ENCODE measurements at places on chromosomes 3 and 15.

DNA sequence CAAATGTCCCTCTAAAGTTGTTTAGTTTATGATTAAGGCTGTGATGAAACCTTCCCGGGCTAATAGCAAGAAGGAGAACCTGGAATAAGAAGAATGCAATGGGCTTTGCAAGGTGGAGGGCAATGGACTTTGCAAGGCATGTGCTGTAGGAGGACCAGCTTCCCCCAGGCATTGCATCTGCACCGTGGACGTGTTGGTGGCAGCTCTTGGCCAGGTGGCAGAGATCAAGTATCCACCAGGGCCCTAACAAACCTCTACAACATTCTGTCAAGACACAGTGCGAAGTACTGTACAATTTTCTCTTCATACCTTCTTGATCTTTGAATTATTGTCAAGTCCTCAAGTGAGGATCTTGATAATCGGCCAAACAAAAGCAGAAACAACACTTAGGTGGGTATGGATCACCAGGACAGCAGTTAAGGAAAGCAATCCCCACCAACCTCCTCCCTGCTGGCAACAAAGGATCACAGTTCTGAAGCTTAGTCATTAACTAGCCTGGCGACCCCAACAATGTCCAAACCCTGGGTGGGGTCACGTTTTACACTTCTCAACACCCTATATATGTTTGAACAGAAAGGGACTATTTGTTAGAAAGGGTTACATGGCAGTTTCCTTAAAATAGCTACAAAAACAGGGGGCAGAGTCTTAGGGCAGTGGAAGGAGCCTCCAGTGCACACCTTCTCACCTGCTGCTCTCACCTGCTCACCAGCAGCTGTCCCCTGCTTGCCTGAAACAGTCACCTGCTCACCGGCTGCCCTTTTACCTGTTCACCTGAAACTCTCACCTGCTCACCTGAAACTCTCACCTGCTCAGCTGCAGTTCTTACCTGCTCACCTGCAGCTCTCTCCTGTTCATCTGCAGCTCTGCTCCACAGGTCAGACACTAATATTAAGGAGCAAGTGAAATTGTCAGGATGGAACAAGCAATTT is 137.9 kb upstream of the LIPC start:
- no peaks in the 10 kb centered on the region for H3K27me3 ChIP-seq
- H3K4me3 ChIP-seq: no peak overlapping the region
- peak overlapping the region; percentile 37 for H3K27ac ChIP-seq
- no peaks in the 10 kb centered on the region for H3K36me3 ChIP-seq
- peaks cover 25% of the 10 kb centered on the region for H3K4me1 ChIP-seq
- peak; percentile 53 for DNase-seq

DNA sequence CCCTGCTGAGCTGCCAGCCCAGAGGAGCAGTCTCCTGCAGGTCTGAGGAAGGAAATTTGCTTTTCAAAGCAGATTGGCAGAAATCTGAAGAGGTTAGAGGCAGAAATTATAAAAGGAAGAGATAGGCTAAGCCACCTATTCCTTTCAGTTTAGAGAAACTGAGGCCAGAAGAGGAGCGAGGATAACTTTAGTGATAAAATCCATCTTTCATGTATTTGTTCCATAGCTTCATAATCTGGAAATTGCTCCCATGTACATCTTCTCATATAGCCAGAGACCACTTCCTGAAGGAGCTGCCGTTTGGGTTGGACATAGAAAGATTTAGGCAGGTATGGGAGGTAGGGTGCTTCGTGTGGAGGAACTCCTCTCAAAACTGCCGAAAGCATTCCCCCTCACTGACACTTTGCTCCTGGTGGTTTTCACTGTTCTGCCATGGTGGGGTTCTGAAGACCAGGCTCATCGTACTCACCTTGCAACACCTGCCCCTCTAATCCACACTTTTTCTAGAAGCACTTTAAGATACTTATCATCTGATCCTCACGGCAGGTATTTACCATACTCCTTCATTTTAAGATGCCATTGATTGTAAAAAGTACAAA is 670 bp upstream of the ACAP2 start:
- H3K36me3 ChIP-seq: no peaks in the 10 kb centered on the region
- peaks cover 14% of the 10 kb centered on the region for H3K4me1 ChIP-seq
- peak overlapping the region; percentile 37 for H3K27ac ChIP-seq
- H3K4me3 ChIP-seq: peak overlapping the region; percentile 37
- no peaks in the 10 kb centered on the region for H3K27me3 ChIP-seq

GRCh38 chr3:64084640-64085039 is 61.3 kb upstream of the PSMD6 start:
- H3K27me3 ChIP-seq: no peaks in the 10 kb centered on the region
- peak; percentile 19 for DNase-seq
- H3K4me1 ChIP-seq: peaks cover 37% of the 10 kb centered on the region
- no peaks in the 10 kb centered on the region for H3K36me3 ChIP-seq
- H3K4me3 ChIP-seq: no peak overlapping the region

- no peaks in the 10 kb centered on the region for H3K36me3 ChIP-seq
- H3K4me1 ChIP-seq: no peaks in the 10 kb centered on the region
- H3K4me3 ChIP-seq: no peak overlapping the region
- H3K27ac ChIP-seq: no peak overlapping the region
These were observed 193.8 kb downstream of the RORA start for GRCh38 chr15:61035311-61035710.

DNA sequence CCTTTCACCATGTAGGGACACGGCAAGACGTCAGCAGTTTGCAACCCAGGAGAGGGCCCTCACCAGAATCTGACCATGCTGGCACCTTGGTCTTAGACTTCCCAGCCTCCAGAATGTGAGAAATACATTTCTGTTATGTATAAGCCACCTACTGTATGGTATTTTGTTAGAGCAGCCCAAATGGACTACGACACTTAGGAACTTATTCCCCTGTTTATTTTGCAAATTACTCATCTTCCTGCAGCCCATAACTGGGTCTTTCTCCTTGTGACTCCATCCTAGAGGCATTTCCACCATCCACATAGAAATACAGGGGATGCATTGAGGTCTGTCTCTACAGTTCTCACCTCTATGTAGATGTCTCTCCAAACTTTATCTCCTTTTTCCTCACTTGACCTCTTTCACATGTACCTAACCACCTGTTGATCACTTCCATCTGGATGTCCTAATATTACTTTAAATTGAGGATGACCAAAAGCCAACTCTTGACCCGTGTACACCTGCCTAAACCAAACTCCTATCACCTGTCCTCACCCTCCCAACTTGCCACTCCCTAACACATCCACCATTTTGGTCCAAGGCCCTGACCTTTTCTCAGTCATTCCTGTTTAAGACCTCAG is 406.0 kb upstream of the WNT5A start:
- no peaks in the 10 kb centered on the region for H3K4me1 ChIP-seq
- no peaks in the 10 kb centered on the region for H3K27me3 ChIP-seq
- no peaks in the 10 kb centered on the region for H3K36me3 ChIP-seq

GRCh38 chr3:5198986-5199731 is 11.7 kb downstream of the EDEM1 start:
- DNase-seq: no peak

- H3K27me3 ChIP-seq: no peaks in the 10 kb centered on the region
- no peak overlapping the region for H3K27ac ChIP-seq
- no peak overlapping the region for H3K4me3 ChIP-seq
- peaks cover 28% of the 10 kb centered on the region for H3K4me1 ChIP-seq
- no peak for DNase-seq
These were observed 2.8 kb downstream of the MB21D2 start for GRCh38 chr3:192914848-192915247.

GRCh38 chr3:126397610-126398422 is 3.1 kb downstream of the CFAP100 start:
- no peaks in the 10 kb centered on the region for H3K4me1 ChIP-seq
- no peaks in the 10 kb centered on the region for H3K36me3 ChIP-seq
- H3K4me3 ChIP-seq: no peak overlapping the region
- no peak for DNase-seq

DNA sequence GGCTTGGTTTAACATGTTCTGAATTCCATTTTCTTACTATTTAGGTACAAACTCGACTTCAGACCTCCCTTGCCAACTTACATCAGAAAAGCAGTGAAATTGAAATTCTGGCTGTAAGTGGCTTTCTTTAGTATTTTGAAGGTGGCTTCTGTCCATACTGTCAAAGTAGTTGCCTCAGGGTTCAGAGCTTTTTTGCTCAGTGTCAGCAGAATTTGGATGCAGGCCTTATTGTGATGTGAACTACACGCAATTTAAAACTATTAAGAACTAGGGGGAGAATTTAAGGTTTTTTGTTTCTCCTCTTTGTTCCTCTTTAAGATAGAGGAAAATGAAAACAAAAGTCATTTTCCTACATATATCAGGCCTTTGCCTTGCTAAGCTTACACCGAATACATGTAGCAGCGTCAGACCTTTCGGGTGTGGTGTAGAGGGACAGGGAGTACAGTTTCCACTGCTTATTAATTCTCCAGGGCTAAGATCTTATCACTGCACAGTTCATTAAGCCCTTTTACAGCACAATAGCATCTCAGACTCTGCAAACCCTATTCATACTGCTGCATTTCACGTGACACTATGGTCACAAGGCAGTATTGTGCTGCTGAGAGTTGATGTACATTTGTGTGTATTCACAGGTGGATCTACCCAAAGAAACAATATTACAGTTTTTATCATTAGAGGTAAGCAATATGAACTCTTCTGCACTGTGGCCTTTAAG is 6.7 kb downstream of the SRP14 start:
- no peak for DNase-seq
- H3K4me1 ChIP-seq: no peaks in the 10 kb centered on the region
- no peaks in the 10 kb centered on the region for H3K27me3 ChIP-seq
- H3K27ac ChIP-seq: no peak overlapping the region
- no peaks in the 10 kb centered on the region for H3K36me3 ChIP-seq
- H3K4me3 ChIP-seq: no peak overlapping the region

DNA sequence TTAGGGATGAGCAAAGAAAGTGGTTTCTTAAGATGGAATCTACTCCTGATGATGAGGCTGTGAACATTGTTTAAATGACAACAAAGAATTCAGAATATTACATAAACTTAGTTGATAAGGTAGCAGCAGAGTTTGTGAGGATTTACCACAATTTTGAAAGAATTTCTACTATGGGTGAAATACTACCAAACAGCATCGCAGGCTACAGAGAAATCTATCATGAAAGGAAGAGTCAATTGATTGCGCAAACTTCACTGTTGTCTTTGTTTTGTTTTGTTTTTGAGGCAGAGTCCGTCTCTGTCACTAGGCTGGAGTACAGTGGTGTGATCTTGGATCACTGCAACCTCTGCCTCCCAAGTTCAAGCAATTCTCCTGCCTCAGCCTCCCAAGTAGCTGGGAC is 107.4 kb upstream of the SLC6A6 start:
- no peak for DNase-seq
- H3K4me1 ChIP-seq: peaks cover 70% of the 10 kb centered on the region
- no peaks in the 10 kb centered on the region for H3K27me3 ChIP-seq
- peak overlapping the region; percentile 97 for H3K27ac ChIP-seq

GRCh38 chr3:5250467-5251195 is 63.1 kb downstream of the EDEM1 start:
- peak; percentile 6 for DNase-seq
- H3K4me1 ChIP-seq: 0 out of 2 replicates have a peak, but pooled peaks cover 5% of the 10 kb centered on the region
- no peaks in the 10 kb centered on the region for H3K27me3 ChIP-seq
- no peak overlapping the region for H3K4me3 ChIP-seq
- no peaks in the 10 kb centered on the region for H3K36me3 ChIP-seq

GRCh38 chr3:70342149-70342548 is 29.7 kb upstream of the MDFIC2 start:
- H3K36me3 ChIP-seq: no peaks in the 10 kb centered on the region
- no peak overlapping the region for H3K4me3 ChIP-seq
- no peak for DNase-seq
- no peaks in the 10 kb centered on the region for H3K27me3 ChIP-seq
- H3K27ac ChIP-seq: no peak overlapping the region

GRCh38 chr3:38005076-38006020 is 14.8 kb downstream of the VILL start:
- H3K4me3 ChIP-seq: no peak overlapping the region
- H3K27ac ChIP-seq: no peak overlapping the region
- peaks cover 21% of the 10 kb centered on the region for H3K4me1 ChIP-seq
- H3K36me3 ChIP-seq: peaks cover 9% of the 10 kb centered on the region
- no peaks in the 10 kb centered on the region for H3K27me3 ChIP-seq

DNA sequence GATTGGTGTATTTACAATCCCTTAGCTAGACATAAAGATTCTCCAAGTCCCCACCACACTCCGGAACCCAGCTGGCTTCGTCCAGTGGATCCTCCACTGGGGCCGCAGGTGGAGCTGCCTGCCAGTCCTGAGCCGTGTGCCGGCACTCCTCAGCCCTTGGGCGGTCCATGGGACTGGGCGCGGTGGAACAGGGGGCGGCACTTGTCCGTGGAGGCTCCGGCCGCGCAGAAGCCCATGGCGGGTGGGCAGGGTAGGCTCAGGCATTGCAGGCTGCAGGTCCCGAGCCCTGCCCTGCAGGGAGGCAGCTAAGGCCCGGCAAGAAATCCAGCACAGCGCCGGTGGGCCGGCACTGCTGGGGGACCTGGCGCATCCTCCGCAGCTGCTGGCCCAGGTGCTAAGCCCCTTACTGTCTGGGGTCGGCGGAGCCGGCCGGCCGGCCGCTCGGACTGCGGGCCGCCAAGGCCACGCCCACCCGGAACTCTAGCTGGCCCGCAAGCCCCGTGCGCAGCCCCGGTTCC is 3.5 kb upstream of the RNU5B-1 start:
- H3K27me3 ChIP-seq: no peaks in the 10 kb centered on the region
- H3K36me3 ChIP-seq: no peaks in the 10 kb centered on the region

DNA sequence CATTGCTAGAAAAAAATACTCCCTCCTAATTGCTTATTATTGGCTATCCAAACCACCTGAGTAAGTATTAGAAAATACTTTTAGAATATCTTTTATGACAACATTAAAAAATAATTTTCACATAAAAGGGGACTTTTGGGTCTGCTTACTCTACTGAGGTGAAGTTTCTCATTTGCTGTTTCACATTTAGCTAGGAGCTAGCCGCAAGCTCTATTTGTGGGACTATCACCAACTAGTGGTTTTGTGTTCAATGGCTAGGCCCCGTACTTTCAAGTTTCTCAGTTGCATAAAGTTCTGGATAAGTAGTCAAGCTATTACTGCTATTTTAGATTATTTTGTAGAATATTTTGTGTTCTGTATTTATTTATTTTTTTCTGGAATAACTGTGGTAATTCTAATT is 244.2 kb upstream of the SLITRK3 start:
- no peak overlapping the region for H3K4me3 ChIP-seq
- H3K4me1 ChIP-seq: no peaks in the 10 kb centered on the region
- DNase-seq: no peak
- H3K36me3 ChIP-seq: no peaks in the 10 kb centered on the region
- no peak overlapping the region for H3K27ac ChIP-seq

DNA sequence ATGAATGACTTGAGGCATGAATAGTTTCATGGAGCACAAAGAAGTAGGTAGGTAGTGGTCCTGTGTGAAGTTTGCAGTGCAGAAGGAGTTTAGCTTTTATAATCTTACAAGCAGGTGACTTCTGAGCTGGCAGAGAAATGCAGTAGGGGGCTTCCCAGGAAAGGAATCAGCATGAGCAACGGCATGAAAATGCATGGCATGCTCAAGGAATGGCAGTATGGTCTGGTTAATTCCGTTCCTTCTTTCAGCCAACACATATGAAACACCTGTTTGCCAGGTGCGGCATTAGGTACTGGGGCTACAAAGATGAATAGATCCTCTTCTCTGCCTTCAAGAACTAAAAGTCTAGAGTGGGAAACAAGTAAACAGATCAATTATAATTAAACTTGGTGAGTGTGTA is 138.0 kb upstream of the BHLHE40 start:
- no peak overlapping the region for H3K27ac ChIP-seq
- no peaks in the 10 kb centered on the region for H3K4me1 ChIP-seq
- no peaks in the 10 kb centered on the region for H3K36me3 ChIP-seq
- no peak overlapping the region for H3K4me3 ChIP-seq
- DNase-seq: no peak

All from Caco-2 (cell line).